Nephron progenitor cell (in vitro differentiated cells): ENCODE measurements at places on chromosomes 6 and 20.

DNA sequence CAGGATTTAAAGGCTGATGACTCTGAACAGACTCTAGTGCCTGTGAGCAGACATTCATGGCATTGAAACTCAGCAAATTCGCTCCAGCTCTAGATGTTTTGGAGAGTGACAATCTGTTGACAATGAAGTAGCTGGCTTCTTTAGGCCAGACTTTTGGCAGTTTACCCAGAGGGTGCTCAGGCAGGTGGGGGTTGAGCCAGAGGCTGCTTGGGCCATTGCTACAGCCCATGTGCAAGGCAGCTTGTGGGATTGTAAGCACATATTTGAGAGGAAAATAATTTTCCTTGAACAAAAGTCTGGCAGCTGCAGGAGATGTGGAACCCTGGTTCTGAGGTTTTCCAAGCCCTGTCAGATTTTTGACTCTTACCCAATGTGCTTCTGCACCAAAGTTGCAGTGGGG is 311.6 kb downstream of the CDC5L start:
- no peak for DNase-seq

GRCh38 chr6:54086439-54086838 is 24.8 kb upstream of the MLIP start:
- DNase-seq: no peak

GRCh38 chr6:154298297-154298696 is 58.3 kb downstream of the IPCEF1 start:
- no peak for DNase-seq

DNA sequence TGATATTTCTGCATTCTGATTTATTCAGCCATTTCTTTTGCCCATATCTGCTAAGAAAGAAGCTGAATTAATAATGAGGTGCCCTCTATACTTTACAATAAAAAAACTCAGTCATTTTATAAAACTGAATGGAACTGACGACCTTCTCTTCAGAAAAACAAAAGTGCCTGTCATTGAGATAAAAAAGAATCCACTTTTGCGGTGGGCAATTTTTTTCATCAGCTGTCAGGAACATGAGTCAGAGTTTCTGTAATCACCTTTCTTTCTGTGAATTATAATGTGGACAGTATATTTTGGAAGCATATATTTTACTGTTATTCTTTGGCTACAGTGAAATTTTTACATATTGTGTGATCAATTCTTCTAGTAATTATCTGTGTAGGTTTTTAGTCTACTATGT is 33.4 kb downstream of the IL20RA start:
- no peak for DNase-seq

- no peak for DNase-seq
These were observed 70.1 kb downstream of the RNF144B start for GRCh38 chr6:18457065-18457737.

DNA sequence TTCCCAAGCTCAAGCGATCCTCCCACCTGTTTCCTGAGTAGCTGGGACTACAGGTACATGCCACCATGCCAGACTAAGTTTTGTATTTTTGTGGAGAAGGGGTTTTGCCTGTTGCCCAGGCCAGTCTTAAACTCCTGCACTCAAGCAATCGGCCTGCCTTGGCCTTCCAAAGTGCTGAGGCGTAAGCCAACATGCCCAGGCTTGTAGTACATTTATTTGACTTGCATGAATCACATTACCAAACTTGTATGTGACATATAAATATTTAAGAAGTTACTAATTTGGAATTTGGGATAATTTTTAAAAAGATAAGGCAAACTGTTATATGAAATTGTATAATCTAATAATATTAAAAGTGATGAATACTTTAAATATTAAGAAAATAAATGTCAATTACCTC is 157.6 kb downstream of the MCHR2 start:
- no peak for DNase-seq

GRCh38 chr6:75446241-75446880 is 47.2 kb downstream of the FILIP1 start:
- DNase-seq: no peak

- DNase-seq: no peak
These were observed 190.5 kb downstream of the SLC35F1 start for GRCh38 chr6:118097576-118097975.

GRCh38 chr6:130075879-130076460 is 57.6 kb downstream of the L3MBTL3 start:
- no peak for DNase-seq

DNA sequence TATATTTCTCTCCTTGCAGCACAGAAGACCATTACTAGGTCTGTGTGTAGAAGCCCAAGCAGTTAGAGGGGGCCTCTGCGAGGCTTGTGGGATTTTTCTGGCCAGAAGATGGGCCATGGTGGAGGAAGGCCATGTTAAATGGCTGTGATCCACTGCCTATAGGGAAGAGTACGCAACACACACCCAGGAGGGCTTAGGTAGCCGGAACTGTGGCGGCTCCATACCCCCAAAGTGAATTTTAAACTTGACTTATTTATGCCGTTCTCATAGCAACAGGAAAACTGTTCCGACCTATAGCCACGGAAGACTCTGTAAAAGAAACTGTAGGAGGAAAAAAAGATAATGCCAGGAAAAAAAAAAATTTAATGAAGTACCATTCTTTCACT is 69.5 kb downstream of the SLX4IP start:
- no peak for DNase-seq

DNA sequence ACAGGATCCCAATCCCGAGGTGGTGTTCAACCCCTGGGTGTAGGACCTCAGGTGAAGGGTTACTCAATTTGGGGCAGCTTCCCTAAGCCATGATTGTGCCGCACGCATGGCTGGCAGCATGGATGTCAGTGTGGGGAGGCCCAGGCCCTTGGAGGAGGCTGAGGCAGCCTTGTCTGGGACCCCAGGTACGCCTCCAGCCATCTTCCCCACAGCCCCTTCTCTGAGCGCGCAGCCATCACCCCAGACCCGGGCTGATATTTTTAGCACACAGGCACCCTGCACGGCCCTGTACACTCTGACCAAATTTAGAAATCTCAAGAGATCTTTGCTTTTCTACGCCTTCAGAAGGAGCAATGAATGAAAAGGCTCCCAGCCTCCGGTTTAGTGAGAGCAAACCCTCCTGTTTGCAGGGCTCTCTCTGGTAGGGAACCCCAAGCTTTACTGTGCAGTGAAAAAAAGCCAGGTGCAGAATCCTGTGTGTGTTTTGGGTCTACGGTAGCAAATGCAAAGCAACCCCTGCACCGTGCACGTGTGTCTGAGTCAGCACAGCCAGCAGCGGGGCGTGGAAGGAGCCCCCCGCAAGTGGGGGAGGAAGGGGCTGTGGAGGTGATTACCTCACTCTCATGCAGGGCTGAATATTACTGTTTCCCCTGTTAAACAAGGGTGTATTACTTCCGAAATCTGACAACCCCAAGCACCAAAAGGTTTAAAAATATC is 44.3 kb downstream of the CTCFL start:
- no peak for DNase-seq

- DNase-seq: no peak
These were observed 3.3 kb downstream of the RMND1 start for GRCh38 chr6:151448623-151449022.

- DNase-seq: no peak
These were observed 207.9 kb downstream of the SAMD5 start for GRCh38 chr6:147716434-147716833.
